ENCODE measurements at places on chromosomes 7 and 10. TPM values are rescaled to one million over a fixed set of nuclear protein-coding genes. Genes with fewer than 3 reads are reported as not detected.

Gene CRTAC1
- total RNA-seq, result 1.2 TPM

Gene NUPR2
- not detected for total RNA-seq

Gene FOXI2
- 0.13 TPM for total RNA-seq

Gene CDC14C
- total RNA-seq, result not detected

- no peak for ATAC-seq
Observed at GRCh38 chr7:77407906-77408305, 8.2 kb downstream of the GSAP start.

DNA sequence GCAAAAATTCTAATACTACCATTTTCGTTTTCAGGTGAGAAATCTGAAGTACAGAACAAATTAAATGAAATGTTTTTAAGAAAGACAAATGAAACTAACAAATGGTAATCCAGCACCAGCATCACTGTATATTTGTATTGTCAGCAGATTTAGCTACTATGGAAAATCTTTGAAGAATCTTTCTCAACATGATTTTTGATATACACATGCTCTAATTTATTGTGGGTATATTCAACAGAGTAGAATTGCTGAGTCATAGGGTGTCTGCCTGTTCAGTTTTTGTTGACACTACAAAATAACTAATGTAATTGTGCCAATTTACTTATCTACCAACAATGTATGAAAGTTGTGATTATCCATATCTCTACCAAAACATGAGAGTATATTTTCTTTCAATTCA lies 437.6 kb downstream of the PCDH15 start:
- no peak for ATAC-seq

GRCh38 chr10:115710136-115710535 lies 562.9 kb downstream of the GFRA1 start:
- no peak for ATAC-seq

DNA sequence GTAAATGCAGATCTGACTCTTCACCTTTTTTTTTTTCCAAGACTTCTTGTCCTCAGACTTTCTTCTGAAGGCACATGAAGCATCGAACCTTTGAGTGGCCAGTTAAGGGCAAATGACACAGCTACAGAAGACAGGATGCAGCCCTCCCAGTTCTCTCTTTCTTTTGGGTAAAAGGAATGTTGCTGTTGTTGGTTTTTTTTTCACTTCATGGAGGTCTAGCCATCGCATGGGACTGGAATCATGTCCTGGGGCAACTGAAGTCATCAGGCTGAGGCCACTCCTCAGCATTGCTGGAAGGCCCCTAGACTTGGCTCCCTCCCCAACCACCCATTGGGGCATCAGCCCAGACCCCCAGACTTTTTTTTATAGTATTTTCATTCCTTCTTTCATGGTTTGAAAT lies 896.5 kb downstream of the SORCS1 start:
- no peak for ATAC-seq

- ATAC-seq, result no peak
Observed at GRCh38 chr7:106553446-106553836, 107.5 kb downstream of the CCDC71L start.

DNA sequence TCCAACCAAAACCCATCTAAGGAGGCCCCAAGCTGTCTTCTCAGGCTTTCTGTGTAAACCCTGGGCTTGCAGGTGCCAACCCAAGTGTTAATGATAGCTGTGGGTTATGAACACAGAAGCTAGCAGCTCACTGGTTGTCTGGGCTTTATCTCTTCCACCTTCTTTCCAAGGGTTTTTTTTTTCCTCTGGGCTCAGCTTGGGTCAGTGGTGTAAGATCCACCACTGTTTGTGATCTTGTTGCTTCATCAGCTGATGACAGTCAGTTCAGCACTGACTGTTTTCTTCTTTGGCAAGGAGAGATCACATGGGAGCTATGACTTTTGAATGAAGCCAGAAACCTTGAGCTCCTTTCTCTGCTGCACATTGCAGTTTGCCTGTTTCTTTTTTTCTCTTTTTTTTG lies 4.6 kb downstream of the GTPBP4 start:
- ATAC-seq, result no peak
